ENCODE measurements at places on chromosomes 4 and X. TPM values are rescaled to one million over a fixed set of nuclear protein-coding genes. Genes with fewer than 3 reads are reported as not detected.

DNA sequence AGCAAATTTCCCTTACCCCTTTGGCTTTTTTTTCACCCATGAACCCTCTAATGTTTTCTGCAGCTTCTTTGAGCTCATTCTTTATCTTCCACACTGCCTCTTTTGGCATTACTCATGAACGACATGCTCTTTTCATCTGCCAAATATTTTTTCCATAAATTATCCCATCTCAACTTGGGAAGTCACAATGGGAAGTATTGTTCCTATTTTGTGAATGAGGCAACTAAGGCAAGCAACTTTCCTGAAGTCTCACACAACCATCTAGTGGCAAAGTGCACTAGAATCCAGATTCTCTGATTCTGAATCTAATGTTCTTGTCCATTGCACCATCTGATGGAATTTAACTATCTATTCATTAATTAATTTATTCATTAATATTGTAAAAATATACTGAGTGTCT is 625 bp downstream of the RTL9 start:
- DNase-seq: no peak

DNA sequence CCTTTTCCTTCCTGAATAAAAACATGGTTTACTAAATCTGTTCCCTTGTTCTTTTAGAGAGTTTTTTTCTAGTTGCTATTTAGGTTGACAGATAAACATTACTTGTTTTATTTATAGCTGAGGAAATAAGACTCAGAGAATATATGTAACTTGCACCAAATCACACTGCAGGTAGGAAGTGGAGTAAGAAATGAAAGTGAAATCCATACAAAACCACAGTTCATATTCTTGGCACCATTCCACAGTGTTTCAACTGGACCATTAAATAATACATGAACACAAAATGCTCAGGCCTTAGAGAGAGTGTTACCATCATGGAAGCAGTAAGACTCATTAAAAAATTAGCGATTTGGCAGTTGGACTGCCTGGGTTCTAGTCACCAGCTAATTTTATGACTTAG is 326.9 kb upstream of the SLIT2 start:
- DNase-seq: no peak

GRCh38 chrX:155070038-155070437 is 898 bp downstream of the CMC4 start:
- DNase-seq: no peak

Gene CPXCR1
- total RNA-seq: not detected

DNA sequence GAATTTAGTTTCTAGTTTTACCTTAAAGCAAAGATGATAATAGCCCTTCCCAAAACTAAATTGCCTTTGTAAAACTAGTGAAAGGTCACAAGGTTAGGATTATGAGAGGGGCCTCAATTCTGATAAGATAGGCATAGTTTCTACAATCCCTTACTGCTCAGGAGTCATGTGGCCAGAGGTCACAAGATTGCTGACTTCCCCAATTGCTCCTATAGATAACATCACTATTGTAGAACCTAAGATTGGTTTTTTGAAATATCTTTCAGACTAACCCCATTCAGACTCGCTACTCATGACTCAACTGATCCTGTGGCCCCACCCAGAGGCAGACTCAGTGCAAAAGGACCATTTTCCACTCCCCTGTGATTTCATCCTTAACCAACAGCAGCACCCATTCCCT is 70.3 kb downstream of the SCD5 start:
- no peak for DNase-seq

Gene FGFBP1
- total RNA-seq: not detected

- peak; percentile 39 for DNase-seq
These were observed 3.1 kb upstream of the PPP2R2C start for GRCh38 chr4:6475492-6476020.

DNA sequence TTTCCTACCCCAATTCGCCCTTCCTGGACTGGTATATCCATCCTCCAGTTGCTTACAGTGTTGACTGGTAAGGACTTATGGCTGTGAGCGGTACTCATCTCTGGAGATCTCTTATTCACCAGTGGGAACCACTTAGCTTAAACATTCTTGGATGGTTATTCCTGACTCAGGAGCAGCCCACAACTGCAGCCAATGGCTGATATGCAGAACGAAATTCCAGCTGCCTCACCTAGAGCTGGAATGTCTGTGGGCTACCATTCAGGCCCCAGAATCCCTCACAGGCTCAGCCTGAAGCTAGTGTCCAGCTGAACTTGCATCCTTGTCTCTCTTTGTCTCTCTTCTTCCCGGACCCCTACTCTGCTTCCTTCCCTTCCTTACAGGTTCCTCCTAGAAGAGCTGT is 138.9 kb upstream of the SMIM31 start:
- DNase-seq: no peak

DNA sequence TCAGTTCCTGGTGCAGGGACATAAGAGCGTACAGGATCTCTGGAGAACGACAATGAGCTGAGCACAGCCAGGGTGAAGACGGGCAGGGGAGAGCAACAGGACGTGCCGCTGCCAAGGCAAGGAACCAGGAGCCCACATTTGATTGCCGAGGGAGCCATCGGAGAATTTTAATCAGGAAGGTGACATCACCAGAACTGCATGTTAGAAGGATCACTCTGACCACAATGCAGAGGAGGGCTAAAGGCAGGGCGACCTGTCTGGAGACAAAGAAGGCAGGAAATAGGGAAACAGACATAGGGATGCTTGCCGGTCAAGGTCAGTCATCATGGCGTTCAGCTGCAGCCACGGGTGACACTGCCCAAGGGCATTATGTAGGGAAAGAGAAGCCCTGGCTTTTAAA is 81.4 kb downstream of the RBM47 start:
- DNase-seq: no peak

GRCh38 chr4:76896614-76897535 is 1.1 kb downstream of the SOWAHB start:
- no peak for DNase-seq

Gene MAP3K15
- total RNA-seq: 3.6 TPM

DNA sequence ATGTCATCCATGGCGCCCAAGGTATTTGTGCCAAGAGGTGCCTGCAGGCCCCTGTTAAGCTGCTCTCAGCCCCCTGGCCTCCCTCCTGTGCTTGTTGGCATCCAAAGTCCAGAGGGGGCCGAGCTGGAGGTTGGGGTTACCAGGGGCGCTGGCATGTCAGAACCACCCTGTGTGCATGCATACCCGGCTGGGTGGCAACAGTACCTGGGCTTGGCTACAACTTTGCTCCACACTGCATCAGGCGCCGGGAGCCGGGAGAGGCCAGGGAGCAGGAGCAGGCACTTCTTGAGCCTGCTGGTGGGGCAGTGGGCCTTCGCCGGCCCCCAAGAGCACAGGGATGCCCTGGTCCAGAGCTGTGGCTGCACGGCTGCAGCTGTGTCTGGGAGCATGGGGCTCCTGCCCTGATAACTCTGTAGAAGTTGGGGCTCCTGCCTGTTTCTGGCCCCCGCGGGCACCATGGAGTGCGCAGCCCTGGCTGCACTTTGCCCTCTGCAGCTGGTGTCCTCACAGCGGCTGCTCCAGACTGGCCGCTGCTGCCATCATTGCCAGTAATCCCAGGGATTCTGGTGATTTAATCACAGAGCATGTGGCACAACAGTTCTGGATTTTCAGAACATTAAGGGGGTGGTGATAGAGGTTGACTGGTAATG is 130.3 kb downstream of the ARHGAP10 start:
- no peak for DNase-seq

DNA sequence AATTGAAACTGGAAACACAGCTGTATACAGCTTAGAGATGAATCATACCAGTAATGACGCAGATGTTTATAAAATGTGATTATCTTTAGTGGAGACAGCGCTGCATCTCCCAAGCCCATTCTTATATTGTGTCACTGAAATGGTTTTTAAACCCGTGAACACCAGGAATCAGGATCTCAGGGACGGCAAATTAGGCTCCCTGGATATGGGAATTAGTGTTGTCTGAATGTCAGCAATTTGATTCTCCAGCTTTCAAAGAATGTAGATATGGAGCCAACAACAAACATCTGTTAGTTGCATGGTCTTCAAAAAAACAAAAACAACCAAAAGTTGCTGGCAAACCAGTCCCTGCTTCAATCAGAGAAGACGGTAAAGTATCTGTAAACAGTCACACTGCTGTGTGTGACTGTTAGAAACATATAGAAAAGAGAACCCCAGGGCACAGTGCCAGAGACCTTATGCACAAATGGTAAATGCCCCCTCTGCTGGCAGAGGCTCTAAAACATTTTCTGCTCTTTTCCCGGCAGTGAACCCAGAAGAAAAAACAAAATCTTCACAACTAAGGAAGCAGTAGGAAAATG is 351.9 kb upstream of the FTHL17 start:
- DNase-seq: no peak

GRCh38 chrX:47093248-47093647 is 15.0 kb downstream of the RGN start:
- DNase-seq: no peak

DNA sequence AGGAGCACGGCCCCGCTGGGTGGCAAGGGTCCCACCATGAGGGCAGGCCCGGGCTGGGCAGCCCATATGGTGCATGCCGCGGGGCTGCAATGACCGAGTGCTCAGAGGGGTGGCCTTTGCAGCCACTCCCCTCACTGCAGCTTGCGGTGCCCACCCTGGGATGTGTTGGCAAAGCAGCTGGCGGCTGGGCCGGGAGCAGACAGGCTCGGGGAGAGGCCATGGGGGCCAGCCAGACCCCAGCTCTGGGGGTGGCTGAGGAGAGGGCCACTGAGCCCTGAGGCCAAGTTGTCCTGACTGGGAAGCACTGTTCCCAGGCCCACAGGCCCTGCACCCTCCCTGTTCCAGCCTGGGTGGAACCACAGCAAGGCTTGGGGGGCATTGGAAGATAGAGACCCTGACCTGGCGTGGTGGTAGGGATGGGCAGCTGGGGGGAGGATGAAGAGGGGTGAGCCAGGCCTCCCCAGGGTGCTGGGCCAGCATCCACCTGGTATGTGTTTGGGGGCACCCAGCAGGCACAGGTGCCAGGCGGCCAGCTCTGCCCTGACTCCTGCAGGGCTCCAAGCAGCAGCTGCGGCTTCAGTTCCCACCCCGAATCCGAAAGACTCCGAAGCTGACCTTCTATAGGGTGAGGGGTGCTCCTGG is 18.4 kb upstream of the RNF4 start:
- no peak for DNase-seq

DNA sequence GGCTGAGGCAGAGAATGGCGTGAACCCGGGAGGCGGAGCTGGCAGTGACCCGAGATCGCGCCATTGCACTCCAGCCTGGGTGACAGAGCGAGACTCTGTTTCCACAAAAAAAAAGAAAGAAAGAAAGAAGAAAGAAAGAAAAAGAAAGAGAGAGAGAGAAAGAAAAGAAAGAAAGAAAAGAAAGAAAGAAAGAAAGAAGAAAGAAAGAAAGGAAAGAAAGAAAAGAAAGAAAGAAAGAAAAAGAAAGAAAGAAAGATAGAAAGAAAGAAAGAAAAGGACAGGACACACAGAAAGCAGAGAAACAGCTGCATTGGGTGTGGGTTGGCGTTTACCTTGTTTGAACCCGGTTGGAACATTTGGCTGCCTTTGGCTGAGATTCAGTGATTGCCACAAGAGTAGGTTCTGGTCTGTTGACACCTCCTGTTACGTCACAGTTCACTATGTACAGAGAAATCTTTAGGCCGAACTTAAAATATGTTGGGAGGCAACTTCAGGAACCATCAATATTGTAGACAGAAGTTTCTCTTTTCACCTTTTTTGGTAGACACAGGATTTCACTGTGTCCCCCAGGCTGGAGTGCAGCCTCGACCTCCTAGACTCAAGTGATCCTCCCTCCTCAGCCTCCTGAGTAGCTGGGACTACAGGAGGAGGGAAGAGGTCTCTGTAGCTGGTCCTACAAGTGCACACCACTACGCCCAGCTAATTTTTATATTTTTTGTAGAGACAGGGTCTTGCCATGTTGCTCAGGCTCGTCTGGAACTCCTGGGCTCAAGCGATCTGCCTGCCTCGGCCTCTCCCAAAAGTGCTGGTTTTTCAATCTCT is 16.3 kb upstream of the PLCXD1 start:
- peak; percentile 25 for DNase-seq

DNA sequence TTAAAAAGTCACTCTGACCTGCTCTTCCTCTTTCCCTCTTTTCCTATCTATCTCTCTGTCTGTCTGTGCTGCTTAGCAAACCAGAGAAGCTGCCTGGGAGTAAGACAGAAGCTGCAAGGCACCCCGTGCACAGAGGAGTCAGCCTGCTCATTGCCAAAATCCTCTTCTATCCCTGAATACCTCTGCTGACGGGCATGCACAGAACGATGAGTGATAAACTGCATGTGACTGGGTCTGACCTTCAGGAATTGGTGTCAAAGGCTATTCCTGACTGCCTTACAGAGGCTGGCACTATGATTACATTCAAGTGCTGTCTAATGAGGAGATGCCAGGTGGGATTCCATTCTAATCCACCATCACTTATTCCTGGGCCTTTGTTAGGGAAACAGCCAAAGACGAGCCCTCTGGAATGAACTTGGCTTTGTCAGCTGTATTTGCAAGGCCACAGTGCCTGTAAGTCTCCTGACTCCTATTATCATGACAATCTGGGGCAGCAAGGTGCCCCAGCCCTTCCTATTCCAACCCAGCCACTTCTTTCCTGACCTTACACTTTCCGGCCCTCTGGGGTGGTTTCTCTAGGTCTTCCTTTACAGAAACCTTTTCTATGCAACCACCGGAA is 45.4 kb upstream of the CTAG2 start:
- no peak for DNase-seq

Gene USP26
- not detected for total RNA-seq

DNA sequence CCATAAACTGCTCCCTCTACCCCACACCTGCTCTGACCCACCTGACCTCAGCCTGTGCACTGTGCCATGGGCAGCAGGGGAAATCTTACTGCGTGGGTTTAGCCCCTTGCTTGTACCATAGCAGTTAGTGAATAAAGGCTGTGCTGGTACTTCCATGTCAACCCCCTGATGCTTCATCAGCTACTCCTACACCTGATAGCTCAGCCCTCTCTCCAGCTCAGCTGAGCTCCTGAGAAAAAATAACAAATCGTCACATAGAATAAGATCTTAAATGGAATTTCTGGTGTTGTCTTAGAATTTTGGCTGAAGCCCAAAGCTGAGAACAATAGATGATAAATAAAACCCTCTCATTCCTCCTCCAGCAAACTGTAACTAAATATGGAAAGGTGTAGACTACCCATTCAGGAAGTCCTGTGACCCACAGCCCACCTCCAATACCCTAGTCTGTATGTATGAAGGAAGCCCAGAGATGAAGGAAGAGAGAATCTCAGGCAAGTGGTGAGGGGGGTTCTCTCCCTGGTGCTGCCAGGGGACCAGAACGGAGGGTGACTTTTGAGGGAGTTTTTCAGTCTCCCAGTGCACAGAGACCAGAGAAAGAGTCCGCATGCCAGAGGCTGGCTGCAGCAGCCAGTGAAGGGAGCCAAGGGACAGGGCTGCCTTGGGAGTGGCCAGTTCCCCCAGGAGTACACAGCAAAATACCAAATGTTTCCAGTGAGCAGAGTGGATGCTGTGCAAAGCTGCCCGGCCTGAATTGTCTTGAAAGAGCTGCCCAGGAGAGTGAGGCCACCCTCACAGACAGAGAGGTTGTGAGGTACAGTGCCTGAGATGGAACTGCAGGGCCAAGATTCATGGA is 227.3 kb downstream of the QDPR start:
- no peak for DNase-seq

DNA sequence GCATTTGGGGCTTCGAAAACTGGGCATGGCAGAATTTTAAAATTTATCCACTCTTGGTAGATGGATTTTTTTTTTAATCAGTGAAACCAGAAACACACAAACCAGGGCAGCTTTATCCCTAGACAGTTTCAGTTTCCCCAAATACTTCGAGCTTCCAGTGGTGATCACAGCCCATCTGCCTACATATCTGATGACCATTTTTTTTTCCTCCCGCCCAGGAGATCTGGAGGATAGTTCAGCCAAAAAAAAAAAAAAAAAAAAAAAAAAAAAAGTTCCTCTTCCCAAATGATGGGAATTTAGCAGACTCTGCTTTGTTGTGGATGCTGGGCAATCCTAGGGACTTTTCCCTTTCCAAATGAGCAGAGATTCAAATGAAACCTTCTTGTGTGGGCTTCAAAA is 1.0 kb upstream of the TBC1D9 start:
- DNase-seq: no peak

Gene HSFX1
- 3.0 TPM for total RNA-seq

Measured in spleen (tissue), 13 donors.